ENCODE measurements at places on chromosomes 4 and X.

GRCh38 chr4:33037464-33037863, 2317.3 kb downstream of the PCDH7 start:
- no peak for DNase-seq

DNA sequence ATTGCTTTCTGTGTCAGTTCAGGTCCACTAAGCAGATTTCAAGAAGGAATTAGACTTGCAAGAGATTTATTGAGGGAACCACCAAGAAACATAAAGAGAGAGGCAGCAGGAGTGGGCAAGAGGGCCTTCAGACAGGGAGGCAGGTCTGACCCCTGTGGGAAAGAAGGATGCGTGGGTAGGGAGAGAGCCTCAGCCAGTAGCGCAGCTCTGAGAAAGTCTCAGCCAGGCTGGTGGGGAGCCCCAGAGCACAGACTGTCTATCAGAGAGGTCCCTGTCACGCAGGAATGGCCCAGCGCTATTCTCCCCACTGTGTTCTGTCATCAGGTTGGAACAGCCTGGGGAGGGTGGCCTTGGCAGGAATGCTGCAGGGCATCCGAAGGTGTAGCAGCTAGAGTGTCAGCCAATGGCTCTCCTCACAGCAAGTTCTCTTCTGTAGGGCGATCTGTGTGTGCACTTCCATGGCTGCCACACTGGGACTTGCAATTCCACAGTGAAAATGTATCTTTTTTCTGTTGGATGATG, 48.0 kb downstream of the OTC start:
- DNase-seq = no peak

DNA sequence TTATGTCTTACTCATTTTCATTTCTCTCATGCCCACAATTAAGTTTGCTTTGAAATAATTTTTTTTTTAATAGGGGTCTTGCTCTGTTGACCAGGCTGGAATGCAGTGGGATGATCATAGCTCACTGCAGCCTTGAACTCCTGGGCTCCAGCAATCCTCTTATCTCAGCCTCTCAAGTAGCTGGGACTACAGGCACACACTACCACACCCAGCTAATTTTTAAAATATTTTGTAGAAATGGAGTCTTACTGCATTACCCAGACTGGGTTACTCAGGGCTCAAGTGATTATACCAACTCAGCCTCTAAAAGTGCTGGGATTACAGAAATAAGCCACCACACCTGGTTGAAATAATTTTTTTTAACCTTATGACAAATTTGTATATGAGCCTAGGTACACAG, 19.2 kb upstream of the MAB21L2 start:
- no peak for DNase-seq

GRCh38 chrX:52979568-52979967, 21.2 kb upstream of the FAM156A start:
- no peak for DNase-seq

DNA sequence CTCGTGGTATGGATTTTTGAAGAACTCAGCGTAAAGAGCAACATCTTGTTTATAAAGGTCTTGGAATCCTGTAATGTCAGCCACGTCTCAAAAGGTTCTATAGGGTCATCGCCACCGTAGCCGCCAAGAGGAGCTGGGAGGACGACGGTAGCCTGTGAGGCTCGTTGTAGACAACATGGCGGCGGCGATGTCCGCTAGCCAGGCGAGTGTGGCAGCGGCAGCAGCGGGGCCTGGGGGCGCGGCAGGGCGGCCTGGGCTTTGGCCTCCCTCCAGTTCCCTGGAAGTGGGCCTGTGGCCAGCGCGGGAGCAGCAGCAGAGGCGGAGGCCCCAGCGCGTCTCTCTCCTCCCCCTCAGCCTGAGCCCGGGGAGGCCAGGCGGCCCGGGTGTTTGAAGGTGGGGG, 143.5 kb upstream of the PBDC1 start:
- DNase-seq = no peak

- no peak for DNase-seq
These were observed 9.2 kb upstream of the EIF4E start for GRCh38 chr4:98937986-98938720.

DNA sequence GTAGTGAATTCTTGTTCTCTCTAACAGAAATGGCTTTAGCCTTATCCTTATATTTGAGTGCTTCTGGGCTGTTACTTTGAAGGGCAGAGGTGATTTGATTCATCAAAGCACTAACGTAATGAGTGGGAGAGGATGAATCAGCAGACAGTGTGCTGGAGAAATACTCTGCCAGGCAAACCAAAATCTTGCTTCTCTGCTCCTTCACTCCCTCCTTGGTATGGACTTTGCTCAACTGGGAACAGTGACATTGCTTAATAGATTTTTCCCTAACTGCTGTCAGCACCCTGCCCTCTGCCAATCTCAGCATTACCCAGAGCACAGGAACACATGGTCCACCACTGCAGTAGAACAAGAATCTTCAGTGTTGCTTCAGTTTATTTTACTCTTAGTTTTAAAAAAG, 56.0 kb downstream of the PDLIM5 start:
- DNase-seq = peak; percentile 11

- DNase-seq = no peak
These were observed 11.5 kb downstream of the MAD2L1 start for GRCh38 chr4:120055162-120055561.

DNA sequence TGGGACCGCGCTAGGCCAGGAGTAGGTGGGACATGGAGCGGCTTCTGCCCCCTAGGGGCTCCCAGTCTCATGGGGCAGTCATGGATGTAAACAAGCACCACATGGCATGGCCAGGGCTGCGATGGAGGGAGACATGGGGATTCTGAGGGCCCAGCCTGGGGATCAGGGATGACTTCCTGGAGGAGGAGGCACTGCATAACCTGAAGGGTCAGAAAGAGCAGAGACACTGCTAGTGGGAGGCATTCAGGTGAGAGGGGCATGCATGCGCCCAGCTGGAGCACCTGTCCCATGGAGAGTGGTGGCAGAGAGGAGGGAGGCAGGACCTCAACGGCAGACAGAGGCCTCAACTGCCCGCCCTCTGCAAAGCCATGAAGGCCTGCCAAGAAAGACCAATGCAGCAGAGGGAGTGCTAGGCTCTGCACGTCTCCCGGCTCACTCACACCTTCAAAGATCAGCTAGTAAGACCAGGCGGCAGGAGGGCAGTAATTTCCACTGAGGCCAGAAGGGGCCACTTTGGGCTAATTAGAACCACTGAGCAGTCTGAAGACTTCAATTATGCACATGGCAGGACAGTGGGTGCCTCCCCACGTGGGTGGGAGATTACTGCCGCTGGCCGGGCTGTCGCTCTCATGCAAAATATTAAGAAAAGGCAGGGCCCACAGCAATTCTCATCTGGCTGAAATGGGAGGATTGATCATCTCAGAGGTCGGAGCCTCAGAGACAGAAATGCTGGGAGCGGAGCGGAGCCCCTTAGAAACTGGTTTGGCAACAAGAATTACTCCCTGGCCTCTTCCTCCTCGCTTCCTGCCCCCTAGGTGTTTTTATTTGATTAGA, 69.6 kb downstream of the PPP2R2C start:
- no peak for DNase-seq

DNA sequence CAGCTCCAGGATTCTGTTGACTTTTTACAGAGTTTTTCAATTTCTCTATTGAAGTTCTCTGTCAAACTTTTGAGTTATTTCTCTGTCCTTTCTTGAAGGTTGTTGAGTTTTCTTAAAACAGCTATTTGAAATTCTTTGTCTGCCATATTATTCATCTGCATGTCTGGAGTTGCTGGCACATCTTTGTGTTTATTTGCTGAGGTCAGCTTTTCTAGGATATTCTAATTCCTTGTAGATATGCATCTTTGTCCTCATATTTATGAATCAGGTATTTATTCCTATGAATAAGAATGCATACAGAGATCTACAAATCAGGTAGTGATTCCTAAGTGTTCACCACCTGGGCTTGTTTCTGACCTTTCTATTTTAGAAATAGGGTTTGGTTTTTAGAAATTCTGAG, 546.4 kb downstream of the RAPGEF2 start:
- DNase-seq = no peak

- DNase-seq = no peak
These were observed 20.8 kb upstream of the AP1AR start for GRCh38 chr4:112210777-112211176.

- DNase-seq = peak; percentile 5
These were observed 6.8 kb upstream of the SORCS2 start for GRCh38 chr4:7185487-7186030.

- DNase-seq = no peak
These were observed 116.7 kb downstream of the SPCS3 start for GRCh38 chr4:176436293-176436973.

DNA sequence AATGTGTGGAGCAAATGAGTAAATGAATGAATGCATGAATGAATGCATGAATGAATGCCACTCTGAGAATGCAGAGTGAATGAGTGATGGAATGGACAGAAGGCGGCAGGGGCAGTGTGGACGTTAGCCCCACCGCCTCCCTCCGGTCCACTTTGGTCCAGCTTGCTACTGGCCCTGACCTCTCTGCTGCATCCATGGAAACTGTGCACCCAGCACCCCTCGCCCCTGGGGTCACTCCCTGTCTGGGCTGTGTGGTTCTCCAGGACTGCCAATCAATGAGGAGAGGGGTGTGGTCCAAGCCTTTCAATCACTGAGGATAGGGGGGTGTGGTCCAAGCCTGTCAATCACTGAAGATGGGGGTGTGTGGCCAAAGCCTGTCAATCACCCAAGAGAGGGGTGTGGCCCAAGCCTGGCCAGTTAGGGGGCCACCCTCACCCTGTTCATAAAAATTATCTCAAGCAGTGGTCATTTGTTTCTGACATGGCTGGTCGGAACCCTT, 39.2 kb upstream of the ASMTL start:
- peak; percentile 82 for DNase-seq
